Brain pericyte (primary cell): ENCODE measurements at places on chromosomes 7 and 10.

DNA sequence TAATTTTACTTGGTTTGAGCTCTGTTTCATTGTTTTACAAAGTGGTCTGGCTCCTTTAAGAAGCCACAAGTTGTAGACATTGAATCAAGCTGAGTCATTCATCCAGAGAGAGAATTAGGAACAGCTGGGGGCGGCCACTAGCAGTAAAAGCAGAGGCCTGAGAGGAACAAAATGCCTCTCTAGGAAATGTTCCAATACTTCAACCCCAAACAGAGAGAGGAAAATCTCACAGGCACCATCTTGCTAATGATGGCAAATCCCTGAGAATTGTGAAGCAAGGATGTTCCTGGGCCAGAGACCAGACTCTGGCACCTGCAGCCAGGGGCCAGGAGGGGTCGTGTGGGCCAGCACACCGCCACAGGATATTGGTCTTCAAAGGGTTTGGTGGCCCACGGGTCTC, 26.5 kb upstream of the TRIL start:
- peak; percentile 26 for DNase-seq

DNA sequence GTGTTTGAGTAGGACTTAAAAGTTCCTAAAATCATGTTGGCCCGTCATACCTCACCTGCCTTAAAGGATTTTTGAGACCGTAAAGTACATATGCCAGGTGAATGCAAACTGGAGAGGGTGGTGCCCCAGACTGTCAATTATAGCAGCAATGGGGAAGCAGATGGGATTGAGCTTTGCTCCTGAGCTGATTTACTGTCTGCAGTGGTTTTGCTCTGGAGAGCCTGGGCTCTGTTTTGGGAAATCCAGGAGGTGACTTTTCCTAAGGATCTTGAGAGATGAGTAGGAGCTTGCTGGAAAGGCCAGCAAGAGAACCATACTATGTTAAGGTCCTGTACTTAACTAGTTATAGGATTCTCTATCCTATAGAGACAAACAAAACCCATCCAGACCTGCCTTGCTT, 43.0 kb downstream of the COL13A1 start:
- DNase-seq = no peak

DNA sequence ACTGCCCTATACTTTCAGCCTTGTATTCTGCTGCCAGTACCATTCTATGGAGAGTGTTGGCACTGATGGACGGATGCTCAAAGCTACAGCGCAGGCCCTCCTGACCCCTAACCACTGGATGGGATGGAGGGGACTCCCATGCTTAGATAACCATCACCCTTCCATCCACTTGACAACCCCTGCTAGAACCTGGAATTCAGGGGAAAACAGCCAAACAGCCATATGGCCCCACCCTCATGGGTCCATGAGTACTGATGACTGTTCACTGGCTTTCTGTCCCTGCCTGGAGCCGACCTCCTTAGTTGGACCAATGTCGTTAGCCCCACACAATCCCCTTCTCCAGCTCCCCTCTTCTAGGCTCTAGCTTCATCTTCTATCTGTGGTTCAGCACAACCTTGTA, 16.2 kb downstream of the DUSP5 start:
- no peak for DNase-seq

DNA sequence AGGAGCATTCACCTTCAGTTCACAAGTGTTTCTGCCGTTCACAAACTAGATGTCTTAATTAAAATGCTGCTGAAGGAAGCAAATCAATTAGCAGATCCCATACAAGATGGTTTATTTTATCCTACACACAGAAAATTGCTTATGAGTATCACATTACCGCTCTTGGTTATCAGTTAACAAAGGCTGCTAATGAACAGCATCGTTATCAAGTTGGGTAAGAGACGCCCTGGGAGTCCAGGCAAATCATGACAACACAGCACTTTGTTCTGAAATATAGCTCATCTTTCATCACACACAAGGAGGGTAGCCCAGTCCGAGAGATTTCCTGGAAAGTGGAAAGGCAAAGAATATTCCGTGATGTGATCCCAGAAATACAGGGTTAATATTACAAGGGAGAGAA, 20.8 kb upstream of the FAM170B start:
- DNase-seq = no peak

GRCh38 chr10:80158126-80158525, 25.6 kb downstream of the PLAC9 start:
- DNase-seq = no peak

- DNase-seq = no peak
These were observed 14.1 kb upstream of the GOT1 start for GRCh38 chr10:99444383-99445045.

GRCh38 chr10:75352650-75353049, 48.9 kb downstream of the ZNF503 start:
- DNase-seq = no peak

DNA sequence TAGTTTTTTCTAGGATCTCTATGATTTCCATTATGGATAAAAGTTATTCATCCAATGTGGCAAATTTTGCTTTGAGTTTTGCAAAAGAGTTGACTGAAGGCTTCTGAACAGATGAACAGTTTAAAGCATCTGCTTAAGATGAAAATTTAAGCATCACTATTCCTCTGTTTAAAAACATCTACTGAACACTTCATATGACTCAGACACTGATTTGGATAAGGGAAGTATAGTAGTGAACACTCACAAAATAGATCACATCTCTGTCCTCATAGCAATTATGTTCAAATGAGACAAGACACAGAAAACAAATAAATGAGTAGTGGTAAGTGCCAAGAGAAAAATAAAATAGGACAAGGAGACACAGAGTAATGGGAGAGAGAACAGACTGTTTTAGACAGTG, 157.3 kb downstream of the MBL2 start:
- no peak for DNase-seq

DNA sequence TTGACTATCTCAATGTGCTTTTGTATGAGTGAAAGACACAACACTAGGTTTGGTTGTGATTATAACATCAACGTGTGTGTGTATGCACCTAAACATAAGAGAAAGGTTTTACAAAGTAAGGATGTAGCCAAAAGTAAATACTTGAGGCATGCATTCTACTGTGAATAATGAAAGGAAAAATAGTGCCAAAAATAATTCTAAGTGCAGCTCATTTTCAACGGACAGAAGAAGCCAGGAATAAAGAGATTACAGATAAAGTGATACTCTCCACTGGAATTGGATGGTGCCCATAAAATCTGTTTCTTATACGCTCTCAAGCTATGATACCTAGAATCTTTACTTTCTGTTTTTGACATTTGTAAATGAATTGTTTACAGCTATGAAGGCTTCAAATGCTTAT, 135.0 kb upstream of the TMEM72 start:
- no peak for DNase-seq

DNA sequence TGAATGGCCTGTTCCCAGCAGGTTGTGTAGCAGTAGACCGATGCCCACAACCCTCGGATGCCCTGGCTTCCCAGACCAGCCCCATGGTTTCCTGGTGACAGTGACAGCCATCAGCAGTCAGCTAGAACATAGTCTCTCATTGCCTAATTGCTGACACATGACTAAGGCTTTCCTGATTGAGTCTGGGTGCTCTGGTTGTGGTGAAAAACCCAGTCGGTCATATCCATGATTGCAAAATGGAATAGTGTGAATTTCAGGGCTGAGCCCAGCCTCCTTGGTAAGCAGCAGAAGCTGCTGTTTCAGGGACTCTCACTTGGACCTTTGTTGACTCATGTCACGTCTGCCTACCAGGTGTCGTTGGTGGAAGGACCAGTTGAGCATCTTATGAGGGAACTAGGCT, 36.6 kb downstream of the POR start:
- DNase-seq = no peak

DNA sequence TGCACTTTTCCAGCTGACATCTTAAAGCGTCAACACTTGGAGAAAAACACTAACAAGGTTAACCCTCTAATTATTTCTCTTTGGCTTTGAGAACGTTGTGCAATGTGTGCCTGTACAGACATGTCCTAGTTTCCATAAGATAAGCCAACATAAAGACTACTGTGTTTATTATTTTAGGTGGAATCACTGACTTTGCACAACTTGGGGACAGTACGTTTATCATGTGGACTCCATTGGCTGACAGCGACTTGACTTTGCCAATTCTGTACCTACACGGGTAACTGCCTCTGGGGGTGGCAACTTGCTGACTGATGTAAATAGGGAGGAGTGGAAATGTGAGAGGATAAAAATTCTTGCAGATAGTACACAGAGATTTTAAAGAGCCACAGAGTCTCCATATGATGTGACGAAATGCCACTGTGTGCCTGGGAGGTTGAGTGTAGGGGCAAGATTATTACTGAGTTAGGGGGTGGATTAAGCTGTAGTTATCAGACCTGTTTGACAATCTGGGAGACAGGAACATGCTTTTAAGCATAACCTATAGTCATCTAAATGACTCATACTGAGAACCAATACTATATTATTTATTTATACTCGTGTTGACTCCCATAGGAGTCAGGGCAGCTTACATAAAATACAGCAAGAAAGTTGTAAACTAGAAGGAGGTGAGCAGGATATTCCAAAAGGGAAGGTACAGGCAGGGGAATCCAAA, 21.0 kb downstream of the SLC13A4 start:
- no peak for DNase-seq

DNA sequence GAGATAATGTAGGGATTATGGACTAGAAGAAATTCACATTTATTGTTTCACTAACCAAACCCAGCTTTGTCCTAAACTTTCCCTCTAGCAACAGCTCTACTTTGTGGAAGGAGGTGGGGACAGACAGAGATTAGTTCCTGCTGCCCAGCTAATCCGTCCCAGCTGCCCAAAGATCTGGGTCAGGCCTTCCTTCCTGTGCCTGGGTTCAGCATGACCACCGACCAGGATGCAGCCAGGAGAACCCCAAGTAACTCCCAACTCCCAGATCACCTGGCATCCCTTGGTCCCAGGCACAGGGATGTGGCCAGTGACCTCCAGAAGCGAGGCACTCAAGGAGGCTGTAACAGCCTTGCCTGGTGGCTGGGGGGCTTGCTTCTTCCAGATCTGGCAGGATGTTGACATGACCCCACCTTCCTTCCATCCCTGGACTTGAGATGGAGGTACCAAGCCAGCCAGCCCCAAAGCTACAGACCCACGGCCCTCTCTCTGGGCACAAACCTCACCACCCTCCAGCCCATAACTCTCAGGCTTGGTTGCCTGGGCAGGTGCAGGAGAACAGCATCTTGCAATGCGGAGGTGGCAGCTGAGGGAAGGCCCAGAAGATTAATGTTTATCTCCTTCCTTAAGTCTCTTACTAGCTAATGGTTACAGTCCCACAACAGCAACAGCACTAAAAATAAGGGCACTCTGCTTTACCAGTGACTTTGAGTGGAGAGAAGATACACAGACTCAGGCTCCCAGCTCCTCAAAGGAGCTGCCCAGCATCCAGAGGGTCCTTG, 11.1 kb downstream of the CAMK2G start:
- DNase-seq = no peak
